ENCODE measurements at places on chromosomes 7 and 10. TPM values are rescaled to one million over a fixed set of nuclear protein-coding genes. Genes with fewer than 3 reads are reported as not detected.

Gene PRR15
- total RNA-seq, result 4.1 TPM

Gene NUP205
- 81.3 TPM for total RNA-seq

Gene NAMPT
- 133 TPM for total RNA-seq

Gene AOC1
- total RNA-seq, result not detected

Gene CCDC3
- 1.2 TPM for total RNA-seq

Gene CALHM3
- total RNA-seq, result not detected

Gene CH25H
- total RNA-seq, result not detected

Gene CALHM1
- not detected for total RNA-seq

Gene PLEKHS1
- not detected for total RNA-seq

Gene PLAC9
- 1.7 TPM for total RNA-seq

Gene CDNF
- total RNA-seq, result 0.99 TPM

All from endothelial cell of umbilical vein (primary cell).